CD4-positive, alpha-beta T cell treated with Interleukin-2 at 100 ng/mL for 4 hours (primary cell): ENCODE measurements at places on chromosomes 2 and 18.

GRCh38 chr2:18907508-18907907 lies 318.1 kb upstream of the NT5C1B start:
- no peak for DNase-seq

- no peak for DNase-seq
Measured at GRCh38 chr2:53826587-53827397, 33.0 kb downstream of the GPR75 start.

DNA sequence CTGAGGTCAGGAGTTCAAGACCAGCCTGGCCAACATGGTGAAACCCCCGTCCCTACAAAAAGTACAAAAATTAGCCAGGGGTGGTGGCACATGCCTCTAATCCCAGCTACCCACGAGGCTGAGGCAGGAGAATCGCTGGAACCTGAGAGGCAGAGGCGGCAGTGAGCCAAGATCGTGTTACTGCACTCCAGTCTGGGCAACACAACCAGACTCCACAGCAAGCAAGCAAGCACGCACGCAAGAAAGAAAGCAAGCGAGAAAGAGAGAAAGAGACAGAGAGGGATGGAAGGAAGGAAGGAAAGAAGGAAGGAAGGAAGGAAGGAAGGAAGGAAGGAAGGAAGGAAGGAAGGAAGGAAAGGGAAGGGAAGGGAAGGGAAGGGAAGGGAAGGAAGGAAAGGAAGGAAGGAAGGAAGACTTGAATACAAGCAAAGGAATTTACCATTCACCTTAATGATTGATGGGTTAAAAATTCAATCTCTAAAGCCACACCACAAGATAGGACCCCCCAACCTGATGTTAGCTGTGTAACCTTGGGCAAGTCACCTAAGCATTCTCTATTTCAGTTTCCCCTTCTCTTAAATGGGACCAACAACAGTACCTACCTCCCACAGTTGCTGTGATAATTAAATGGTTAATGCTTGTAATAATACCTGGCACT lies 181.7 kb downstream of the ATAD2B start:
- no peak for DNase-seq

GRCh38 chr2:104474716-104475115 lies 379.2 kb upstream of the POU3F3 start:
- no peak for DNase-seq

DNA sequence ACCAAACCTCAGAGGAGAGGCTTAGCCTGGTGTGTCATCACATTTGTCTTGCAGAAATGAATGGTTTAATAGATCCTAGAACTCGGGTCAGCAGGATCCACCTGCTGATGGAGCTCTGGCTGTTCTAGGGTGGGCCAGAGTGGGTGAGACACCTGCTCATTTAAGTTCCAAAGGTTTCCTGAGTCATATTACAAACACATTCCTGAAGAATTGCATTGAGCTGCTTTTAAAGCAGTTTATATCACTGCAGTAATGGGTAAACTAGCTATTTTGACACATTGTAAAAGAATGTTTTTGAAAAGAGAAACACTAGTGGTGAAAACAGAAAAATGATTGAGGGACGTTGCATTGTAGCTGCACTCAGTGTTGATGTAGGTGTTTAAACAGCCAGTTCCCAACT lies 175.3 kb upstream of the TCF4 start:
- DNase-seq = no peak

GRCh38 chr2:23273786-23274185 lies 111.2 kb upstream of the KLHL29 start:
- no peak for DNase-seq

- DNase-seq = no peak
Measured at GRCh38 chr2:9715238-9715637, 84.4 kb upstream of the YWHAQ start.

- DNase-seq = no peak
Measured at GRCh38 chr18:76475450-76476194, 19.4 kb downstream of the ZNF516 start.

DNA sequence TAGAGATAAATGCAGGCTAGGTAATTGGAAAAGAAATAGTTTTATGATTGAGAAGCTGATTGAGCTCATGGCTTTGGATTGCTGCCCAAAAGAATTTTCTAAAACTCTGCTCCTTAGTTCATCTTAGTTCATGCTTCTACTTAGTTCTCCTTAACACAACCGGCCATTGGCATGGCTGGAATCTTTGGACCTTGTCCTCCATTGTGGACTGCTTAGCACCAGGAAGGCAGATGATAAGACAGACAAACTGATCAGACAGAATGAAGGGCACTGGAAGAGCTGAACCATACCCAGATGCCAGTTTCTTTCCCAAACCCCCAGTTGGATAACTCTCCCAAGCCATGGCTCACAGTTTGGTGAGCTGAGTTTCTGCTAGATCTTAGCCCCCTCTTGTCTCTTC lies 36.3 kb upstream of the NABP1 start:
- no peak for DNase-seq

DNA sequence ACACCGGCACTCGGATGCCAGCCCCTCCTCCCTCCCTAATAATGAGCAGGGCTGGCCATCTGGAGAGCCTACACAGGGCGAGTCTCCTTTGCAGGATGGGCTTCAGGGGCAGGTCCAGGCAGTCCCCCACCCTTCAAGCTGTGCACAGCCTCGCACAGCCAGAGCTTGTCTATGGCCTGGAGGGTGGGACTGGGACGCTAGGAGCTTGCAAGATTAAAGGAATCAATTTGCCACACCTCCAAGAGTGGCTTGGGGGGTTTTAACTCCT lies 43.9 kb upstream of the OTOF start:
- DNase-seq = no peak

DNA sequence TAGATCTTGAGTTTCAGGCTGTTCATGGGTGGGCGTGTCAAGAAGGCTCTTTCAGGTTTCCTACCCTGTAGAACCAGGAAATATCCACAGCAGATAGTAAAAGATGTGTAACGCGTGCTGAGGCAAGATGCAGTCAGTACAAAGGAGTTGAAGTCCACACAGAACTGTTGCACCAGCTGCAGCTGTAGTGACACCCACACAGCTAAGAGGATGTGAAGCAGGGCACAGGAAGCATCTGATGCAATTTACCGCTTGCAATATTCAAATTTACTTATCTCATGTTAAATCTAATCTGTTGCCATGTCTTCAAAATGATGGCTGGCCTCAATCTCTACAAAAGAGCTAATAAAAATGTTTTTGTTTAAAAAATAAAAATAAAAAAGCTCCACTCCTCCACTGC lies 132.8 kb downstream of the ARHGAP15 start:
- DNase-seq = peak; percentile 75

DNA sequence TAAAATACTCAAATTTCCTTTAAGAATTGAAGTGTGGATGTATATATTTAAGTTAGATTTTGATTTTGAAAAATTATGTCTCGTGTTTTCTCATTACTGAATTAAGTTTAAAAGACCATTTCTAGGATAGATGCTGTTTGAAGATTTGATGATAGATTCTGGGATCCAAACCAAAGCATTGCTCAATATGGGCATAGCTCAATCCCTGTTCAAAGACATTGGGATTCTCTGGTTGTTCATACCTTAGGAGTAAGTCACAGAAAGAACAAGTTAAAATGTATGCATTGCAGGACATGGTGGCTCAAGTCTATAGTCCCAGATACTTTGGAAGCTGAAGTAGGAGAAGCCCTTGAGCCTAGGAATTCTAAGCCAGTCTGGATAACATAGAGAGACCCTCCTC lies 622.3 kb downstream of the ADCYAP1 start:
- no peak for DNase-seq

DNA sequence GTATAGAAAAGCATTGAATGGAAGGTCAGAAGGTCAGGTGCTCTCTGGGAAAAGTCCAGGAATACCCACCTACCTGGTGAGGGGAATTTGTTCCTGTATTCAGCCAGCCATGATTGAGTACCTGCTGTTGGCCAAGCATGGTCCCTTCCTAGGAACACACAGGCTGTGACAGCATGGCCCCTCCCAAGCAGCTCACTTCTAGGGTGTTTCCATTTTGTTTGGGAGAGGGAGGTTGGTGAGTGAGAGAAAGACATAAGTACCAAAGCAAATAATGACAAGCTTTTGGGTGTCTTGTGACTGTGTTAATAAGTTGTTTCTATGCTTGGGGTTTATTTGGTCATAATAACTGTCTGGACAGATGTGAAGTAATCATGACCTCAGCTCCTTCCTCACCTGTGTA lies 46.3 kb downstream of the CABLES1 start:
- no peak for DNase-seq
